ENCODE measurements at places on chromosomes 6 and 20.

DNA sequence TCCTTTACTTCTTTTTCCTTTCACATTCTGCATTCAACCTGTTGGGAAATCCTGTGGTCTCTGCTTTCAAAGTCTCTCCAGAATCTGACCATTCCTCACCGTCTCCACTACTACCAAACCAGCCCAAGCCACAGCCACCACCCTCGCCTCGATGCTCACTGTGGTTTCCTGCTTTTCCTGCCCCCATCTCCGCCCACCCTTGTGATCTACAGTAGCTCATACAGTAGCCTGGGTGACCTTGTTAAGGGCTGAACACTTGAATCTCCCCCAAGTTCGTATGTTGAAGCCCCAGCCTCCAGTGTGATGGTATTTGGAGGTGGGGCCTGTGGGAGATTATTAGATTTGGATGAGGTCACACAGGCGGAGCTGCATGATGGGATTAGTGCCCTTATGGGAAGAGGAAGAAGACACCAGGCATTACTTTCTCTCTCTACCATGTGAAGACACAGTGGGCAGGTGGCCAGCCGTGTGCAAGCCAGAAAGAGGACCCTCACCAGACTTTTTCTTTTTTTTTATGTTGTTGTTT is 189.0 kb upstream of the UST start:
- no peak for DNase-seq

GRCh38 chr6:85684133-85684808 is 41.6 kb upstream of the SYNCRIP start:
- DNase-seq: no peak

DNA sequence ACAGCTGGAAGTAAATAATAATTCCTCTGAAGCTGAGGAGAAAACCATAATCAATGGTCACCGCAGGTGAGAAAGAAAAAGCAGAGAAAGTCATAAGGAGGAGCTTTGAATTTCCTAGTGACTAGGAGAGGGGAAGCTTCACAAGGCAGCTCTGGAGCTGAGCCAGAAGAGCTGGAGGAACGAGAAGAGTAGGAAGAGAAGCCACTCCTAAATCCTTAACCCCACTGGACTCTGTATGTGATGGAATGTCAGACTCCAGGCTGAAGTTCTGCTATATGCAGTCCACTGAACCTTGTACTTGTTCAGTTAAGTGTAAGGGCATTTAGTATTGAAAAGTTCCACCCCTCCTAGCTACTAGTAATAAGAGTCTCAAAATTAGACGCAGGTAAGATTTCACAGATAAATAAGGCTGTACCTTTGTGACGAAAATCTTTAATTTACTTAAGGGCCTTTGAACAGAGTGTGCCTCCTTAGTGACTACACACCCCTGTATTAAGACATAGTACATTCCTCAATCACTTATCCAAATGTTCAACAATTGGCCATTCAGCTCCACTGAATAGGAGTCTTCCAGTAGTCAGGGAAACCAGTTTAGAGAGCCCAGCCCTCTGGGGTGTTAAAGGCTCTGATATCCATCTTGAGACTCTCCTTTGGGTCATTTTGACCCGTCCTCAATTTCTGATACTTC is 71.4 kb upstream of the UFL1 start:
- DNase-seq: no peak

- no peak for DNase-seq
Measured at GRCh38 chr20:401682-402495, 6.2 kb upstream of the RBCK1 start.

- no peak for DNase-seq
Measured at GRCh38 chr20:53360852-53361251, 232.8 kb downstream of the ZNF217 start.

GRCh38 chr6:1364791-1365190 is 24.6 kb upstream of the FOXF2 start:
- no peak for DNase-seq

DNA sequence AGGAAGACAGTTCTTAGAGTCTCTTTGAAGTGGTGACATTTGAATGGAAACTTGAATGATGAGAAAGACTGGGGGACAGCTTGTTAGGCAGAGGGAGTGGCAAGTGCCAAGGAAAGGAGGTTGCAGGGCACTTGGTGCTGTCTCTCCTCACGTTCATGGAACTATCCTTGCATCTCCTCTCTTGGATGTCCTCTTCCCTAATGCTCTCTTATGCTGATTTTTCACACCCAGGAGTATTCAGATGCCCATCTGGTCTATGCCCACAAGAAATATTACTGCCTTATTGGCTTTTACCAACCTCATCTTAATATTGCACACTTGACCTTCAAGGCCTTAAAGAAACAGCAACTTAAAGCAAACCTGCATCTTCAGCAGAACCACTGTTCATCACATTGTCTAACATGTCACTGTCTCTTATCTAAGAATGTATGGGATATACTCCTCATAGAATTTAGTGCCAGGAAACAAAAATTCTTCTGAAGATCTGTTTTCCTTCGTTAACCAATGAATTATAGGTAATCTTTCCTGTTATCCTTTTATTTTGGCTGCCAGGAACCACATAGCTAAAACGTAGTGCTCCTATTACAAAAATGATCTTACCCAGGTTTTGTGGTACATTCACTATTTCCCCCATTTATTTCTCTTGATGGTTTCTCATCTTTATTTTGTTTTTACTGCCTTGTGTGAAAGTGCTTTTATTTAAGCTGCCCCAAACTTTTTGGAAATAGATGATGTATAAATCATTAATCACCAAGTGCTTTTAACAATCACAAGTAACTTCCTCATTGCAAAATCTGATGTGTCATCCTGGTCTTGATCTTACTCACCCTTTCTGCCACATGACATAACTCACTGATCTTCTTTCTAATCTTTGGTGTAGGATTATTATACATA is 12.8 kb downstream of the RGS17 start:
- no peak for DNase-seq

DNA sequence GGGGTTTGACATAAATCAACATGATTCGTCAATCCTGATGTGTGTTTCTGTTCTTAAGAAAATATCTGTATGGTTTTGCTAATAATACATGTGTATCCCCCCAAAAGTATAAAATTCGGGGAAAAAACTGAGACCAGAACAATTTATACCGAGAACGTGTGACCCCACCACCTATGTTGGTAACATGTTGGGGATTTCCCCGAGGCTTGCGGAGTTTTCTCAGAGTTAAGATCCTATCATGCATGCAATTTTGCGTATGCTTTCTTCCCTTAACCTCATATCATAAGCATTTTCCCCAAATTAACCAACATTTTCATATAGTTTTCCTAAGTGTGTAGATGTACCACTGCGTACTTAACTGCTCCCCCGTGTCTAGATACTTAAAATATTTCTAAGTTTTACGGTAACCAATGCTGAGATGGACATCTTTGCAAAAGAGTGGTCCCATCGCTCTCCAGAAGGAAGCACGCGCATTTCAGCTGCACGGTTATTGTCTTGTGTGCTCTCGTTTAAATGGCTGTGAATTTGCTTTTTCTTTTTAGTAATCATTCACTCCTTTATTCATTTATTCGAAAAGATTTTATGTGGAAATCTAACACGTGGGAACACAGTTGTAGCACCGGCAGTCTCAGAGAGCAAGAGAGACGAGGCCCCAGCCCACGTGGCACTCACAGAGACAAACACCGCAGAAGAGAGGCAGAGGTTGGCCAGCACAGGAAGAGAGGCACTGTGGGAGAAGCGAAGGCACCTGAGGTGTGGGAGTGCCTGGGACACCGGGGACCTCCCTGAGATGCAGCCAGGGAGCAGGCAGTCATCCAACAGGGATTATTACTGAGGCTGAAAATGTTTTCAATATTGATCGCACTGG is 13.2 kb upstream of the IRF4 start:
- no peak for DNase-seq

DNA sequence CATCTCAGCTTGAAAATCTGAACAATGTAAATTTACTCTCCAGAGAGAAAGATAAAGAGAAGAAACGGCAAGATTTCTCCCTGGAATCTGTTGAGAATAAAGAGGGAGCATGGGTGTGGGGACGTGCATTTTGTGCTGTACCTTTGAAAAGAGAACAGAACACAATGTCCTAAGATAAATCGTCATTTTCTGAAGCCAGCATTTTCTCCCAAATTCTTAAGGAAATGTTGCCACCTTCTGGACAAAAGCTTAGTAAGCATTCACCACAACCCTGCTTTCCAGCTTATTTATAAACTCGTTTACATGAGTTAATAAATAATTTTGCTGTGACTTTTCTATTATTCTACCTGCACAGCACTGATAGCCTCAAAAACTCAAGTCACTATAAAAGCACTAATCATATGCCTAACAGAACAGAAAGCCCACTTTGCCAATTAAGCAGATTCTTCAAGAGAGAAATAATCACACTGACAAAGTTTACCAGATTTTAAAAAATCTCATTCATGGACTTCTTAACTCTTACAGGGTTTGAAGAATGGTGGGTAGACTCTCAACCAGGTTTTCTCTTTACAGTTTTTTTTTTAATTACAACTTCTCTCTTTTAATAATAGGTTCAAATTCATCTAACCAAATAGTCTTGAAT is 155.8 kb downstream of the MBOAT1 start:
- no peak for DNase-seq

DNA sequence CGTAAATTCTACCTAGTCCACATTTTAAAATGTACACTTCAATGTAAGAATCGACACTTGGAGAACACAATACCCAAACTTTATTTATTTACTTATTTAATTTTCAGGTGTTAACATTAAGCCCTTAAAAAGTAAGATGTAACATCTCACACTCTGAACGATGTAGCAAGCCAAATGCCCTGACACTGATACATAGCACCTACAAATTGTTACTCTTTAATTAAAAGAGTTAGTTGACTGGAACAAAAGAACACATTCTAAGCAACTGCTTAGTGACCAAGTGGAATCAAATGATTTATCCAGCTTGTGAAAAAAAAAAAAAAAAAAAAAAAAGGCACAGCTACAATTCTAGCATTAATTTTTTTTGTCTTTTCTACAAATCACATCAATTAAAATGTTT is 292.1 kb upstream of the THEMIS start:
- no peak for DNase-seq

GRCh38 chr6:104509355-104509754 is 350.4 kb downstream of the HACE1 start:
- no peak for DNase-seq

DNA sequence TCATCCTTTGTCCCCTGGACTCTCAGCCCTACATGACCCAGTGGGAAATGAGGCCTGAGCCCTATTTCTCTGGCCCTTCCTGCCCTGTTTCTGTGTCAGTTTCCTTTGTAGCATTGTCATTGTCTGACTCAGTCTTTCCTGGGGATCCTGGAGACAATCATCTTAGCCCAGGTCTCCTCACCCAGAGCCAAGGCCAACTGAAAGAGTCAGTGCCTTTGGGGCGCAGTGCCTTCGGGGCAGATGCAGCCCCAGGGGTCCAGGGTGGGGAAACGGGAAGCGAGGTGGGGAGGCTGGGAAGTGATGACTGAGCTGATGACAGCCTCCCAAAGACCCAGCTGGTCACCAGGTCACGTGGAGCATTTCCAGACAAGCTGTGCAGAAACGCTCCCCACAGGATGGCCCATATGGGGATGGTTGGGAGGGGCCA is 93.3 kb upstream of the SULF2 start:
- DNase-seq: peak; percentile 32

- no peak for DNase-seq
Measured at GRCh38 chr6:73747289-73747688, 51.3 kb downstream of the CD109 start.

GRCh38 chr6:118387921-118388701 is 160.0 kb upstream of the PLN start:
- DNase-seq: no peak

DNA sequence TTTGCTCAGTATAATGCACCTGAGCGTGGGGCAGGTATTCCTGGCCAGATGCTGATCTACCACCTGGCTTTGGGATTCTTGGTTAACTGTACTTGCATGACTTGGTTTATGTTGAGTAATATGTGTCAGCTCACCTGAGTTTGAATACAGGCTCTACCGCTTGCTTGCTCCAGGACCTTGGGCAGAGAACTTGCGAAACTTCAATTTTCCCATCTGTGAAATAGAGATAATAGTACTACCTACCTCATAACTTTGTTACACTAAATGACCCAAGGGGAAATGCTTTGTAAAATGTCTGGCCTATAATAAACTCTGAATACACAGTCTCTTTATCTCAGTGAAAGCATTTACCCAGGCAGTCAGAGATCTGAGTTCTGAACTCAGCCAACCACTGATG is 51.8 kb downstream of the SCAND1 start:
- no peak for DNase-seq

GRCh38 chr6:113276601-113277000 is 580.5 kb upstream of the MARCKS start:
- no peak for DNase-seq

DNA sequence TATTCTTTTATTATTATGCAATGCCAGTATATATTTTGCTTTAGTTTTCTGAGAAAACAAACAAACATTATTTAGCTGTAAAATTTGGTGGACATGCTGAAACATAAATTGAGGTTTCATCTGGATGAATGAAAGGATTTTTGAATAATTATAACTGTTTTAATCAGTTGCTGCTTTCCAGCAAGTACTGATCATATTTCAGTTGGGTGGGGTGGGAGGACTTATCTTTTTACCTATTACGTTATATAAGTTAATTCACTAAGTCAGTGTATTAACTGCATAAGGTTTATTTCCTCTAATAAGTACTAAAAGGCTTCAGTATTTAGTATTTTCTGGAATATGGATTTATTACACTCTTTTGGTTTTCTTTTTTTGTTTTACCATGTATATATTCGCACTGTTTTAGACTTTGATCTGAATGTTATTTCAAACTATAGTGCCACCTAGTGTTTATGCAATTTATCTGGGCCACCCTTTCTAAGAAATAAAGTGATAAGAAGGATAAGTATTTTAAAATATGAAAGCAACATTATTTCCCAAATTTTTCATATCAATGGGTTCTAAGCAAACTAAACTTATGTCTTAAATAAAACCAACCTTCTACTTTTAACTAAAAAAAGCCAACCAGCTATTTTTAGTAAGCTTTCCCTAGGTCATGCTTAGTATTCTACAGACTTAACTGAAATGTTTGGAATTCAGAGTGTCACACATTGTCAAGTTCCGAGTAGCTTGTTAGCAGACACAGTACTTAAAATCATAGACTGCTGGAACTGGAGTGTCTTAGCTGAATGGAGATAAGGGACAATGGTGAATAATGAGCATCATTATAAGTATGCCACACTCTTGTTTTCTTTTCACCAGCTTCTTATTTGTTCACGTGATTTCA is 105.4 kb upstream of the MCHR2 start:
- DNase-seq: no peak

DNA sequence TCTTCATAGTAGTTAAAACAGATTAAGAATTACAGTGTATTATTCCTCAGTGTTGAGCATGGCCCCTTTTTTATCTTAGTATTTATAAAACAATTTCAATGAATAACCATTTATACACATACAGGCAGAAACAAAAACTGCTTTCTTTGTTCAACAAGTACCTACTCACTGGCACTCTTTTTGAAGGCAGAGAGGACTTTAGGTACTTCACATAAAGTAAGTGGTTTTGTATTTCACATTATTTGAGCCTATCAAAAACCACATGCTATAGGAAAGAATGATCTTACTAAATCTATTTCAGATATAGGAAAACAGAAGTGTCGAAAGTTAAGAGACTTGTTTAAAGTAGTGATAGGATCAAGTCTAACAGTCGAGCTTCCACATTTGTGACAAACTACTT is 73.8 kb downstream of the PRKN start:
- DNase-seq: peak; percentile 43

GRCh38 chr20:39799366-39799965 is 837.3 kb downstream of the DHX35 start:
- DNase-seq: no peak
